ENCODE measurements at places on chromosomes 7 and 10.
A peak's percentile ranks its signal among the peaks of the same experiment; 100 is the strongest.

DNA sequence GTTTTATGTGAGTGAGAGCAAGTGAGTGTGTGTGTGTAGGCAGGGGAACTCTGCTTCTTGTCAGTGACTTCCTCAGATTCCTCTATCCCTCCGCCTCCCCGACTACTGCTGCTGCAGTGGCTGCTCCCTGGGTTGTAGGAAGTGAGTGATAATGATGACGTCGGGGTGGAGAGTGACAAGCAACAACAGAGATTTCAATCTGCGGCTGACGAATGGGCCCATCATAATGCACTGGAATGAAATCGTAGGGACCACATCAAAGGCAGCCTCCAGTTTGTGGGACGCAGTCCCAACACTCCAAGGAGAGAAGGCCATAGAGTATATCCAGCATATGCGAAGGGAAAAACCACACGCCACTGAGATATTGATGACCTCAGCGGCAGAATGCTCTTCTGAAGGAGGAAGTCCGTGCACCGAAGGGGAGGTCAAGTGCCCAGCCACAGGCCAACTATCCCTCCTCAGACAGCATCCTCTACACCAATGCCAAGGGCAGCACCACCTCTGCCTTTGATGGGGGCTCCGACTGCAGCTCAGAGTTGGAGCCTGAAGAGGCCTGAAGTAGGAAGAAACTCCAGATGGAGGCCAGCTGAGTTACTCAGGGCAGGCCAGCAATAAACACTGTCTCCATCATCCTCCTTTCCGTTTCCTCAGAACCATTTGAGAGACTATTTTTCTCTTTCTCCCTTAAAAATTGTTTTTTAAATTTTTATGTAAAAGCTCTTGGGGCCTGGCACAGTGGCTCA, 11.3 kb upstream of the STMP1 start:
- no peak for DNase-seq

DNA sequence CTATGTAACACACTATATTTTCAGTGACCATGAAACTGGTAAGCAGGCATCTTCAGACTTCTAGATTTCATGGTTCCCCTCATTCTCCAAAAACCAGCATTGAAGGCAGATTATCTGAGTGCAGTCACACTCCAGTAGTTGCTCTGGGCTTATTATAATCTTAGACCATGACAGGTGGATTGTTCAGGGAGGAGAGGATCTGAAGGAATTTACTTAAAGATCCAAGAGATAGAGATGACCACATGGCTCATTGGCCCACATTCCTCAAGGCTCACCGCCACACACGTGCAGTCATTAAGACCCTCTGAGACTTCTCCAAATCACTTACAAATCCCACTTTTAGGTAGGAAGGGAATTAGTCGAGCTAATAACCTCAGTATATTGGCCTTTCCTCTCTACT, 55.2 kb downstream of the GSAP start:
- no peak for DNase-seq

DNA sequence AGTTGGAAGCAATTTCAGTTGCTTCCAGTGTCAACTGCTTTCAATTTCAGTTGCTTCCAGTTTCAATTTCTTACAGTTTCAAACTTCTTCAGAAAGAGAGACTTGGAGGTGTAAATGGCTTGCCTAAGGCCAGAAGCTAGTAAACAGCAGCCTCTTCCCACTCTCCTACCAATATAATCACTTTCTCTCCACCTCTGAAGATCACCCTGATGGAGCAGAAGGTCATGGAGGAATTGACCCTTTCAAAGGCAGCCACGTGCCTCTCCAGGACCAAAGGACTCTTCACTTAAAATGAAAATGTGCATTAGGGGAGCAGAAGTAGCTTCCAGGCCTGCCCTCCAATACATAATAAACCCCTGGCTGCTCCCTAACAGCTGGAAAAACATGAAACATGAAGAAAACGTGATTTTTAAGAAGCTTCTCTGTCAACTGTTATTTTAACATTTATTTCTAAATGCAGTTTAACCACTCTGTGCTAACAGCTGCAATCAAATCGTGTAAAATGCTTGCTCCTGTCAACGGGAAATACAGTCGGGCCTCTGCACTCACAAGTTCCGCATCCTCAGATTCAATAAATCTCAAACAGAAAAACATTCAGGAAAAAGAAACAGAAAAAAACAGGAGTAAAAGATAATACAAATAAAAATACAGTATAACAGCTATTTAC, 1020.6 kb downstream of the XPNPEP1 start:
- no peak for DNase-seq

GRCh38 chr10:131682271-131682962, 218.4 kb upstream of the PPP2R2D start:
- DNase-seq = no peak

GRCh38 chr7:22346383-22347107, 10.4 kb downstream of the RAPGEF5 start:
- DNase-seq = no peak

DNA sequence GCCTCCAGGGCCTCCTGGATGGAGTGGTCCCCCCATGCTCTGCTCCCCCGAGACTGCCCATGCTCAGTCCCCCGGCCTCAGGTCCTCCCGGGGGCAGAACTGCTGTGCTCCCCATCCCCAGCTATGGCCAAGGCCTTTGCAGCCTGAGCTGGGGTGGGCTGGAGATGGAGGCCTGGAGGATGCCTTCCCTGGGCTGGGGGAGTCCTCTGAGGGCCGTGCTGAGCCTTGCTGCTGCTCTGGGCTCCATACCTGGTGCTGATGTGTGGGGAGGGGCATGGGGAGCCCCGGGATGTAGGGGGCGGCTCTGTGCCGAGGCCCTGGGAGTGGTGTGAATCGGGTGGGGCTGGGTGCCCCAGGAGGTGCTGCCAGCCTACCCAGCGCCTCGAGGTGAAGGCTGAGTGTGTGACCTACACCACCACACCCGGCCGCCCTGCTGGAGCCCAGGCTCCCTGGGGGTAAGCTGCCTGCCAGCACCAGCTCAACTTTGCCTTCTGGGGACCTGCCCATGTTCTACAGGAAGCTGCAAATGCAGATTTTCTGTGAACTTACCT, 109.5 kb downstream of the UNCX start:
- no peak for DNase-seq

- no peak for DNase-seq
Observed at GRCh38 chr10:98901441-98902110, 334.1 kb downstream of the HPSE2 start.

DNA sequence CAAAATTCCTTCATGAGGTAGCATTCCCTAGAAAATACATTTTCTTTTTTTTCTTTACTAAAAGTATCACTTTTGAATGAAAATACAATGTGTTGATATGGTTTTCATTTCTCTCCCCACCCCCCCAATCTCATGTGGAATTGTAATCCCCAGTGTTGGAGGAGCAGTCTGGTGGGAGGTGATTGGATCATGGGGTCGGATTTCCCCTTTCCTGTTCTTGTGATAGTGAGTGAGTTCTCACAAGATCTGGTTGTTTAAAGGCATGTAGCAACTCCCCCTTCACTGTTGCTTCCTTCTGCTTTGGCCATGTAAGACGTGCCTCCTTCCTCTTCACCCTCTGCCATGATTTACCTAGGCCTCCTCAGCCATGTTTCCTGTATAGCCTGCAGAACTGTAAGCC, 790.3 kb upstream of the KCND2 start:
- DNase-seq = no peak

DNA sequence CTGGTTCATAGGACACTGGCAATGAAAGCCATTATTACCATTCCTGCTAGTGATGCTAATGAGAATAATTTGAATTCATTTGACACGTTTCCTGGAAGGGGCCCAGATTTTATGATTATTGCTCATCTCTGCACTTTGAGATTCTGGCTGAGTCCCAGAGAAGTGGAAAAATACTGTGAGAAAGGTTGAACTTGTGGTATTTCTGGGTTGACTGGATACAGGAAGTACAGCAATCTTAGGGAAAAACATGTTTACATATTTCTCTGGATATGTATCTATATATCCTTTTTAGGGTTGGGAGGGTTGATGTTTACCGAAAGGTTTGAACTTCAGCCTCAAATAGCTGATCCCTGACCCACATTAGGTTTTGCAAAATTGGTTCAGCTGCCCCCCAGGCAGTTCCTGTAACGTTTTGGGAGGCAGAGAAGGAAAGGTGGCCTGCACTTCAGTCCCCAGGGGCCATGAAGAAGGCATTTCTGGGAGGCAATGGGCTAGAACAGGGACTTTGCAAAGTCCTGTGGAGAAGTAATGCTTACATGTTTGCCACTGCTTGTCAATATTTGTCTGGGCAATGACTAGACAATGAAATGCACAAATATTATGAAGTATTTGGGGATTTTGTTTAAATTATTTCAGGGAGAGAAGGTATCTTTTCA, 253.7 kb upstream of the PITRM1 start:
- DNase-seq = no peak

GRCh38 chr10:86331861-86332260, 34.7 kb downstream of the GRID1 start:
- no peak for DNase-seq

DNA sequence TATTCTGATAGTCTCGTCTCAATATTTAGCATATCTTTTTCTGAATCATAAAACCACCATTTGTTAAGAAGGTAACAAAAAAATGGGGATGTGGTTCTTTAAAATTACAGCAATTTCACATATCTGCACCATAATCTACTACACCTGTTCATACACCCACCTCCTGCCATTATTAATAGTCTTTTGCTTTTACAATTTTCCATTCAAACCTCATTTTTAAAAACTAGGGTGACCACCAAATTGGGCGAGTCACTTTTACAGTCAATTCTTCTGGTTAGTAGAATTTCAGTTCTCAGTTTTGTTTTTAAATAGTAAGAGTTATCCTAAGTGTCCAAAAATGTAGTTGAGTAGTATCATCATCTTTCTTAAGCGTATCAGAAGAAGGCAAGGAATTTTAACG, 48.4 kb upstream of the GSAP start:
- DNase-seq = no peak

- DNase-seq = peak; percentile 83
Observed at GRCh38 chr10:97914837-97915211, 65.2 kb downstream of the GOLGA7B start.

DNA sequence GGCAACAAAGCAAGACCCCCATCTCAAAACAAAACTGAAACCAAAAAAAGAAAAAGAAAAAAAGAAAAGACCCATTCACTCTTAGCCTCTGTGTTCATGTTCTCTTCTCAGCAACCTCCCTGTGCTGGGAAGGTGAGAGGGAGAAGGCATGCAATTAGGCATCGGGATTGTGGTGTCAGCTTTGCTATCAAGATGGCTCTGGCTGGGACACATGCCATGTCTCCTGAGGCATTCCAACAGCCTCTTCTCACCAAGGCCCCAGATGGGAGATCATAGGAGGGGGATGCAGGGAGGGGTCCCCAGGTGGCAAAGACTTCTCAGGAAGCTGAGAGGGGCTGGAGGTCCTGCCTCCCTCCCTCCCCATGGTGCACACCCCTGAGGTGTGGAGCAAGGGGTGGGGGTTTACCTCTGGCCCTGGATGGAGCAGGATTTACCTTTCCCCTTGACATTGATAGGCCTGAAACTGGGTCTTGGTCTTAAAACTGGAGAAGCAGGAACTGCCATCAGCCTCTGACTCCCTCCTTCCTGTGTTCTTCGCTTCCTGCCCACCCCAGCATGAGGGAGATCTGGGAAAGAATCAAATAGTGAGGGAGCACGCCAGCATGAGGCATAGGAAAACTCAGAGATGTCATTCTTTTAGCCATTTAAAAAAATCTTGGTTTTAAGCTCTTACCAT, 96.2 kb upstream of the DUSP5 start:
- no peak for DNase-seq

DNA sequence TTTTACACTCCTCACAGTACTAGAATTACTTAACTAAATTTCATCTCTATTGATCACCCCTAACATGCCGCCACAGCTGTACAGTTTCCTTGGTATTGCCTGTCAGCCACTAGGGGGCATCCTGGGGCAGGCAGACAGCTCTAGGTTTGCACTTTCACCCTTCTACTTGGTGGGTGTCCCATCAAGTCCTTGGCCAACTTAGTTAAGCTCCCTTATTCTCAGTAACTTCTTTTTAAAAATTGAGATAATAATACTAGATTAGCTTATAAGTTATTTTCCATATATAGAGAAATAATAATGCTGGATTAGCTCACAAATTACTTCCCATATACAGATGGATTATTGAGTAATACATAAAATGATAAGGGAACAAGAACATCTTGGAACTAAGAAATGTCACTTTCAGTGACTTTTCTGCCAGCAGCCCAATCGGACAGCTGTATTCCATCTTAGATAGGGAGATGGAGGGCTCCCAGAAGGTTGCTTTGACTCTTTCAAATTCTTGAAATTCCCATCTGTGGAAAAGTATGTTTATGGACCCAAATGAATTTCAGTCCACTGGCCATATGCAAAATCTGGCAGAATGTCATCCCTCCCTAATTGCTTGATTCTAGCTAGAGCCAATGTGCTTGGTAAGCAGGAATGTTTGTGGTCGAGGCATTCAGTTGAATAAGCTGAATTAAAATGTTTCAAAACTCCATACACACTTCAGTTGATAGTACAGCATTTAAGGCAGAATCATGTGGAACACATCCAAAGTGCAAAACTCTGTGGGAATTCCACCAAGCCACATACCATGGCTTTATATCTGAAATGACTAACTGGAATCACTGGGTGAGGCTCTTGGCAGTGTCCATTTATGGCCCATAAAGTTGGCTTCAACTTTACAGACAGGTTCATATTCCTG, 309.7 kb downstream of the CSTF2T start:
- peak; percentile 1 for DNase-seq

GRCh38 chr7:909358-910329, 33.3 kb downstream of the GET4 start:
- peak; percentile 32 for DNase-seq

GRCh38 chr7:45400680-45401079, 173.5 kb upstream of the ADCY1 start:
- no peak for DNase-seq

DNA sequence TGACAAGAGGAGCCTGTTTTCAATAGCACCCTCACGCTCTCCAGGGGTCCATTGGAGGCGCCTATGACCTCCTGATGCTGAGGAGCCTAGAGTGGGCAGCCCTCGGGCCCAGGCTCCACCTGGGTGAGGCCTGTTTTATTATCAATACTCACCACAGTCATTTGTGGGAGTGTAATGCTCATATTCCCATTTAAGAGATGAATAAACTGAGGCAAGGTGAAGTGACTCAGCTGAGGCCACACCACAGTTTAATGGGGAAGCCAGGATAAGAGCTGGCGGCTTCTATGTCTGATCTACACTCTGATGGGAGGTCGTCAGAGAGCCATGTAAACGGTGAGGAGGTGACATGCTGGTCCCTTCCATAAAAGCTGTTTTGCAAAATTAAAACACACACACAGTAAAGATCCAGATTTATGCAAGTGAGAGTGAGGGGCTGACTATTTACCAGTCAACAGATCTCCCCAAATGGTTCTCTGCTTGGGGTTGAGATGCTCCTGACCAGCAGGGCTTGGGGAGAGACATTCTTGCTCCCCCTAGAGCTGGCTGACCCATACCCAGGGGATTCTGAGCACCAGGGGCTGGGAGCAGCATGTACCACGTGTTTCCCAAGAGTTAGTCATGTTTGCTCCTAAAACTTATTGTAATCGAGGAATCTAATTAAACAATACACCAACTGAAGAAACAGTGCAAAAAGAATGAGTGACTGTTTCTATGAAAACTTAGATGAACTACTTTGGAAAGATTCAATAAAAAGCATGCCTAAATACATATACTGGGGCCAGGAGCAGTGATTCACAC, 81.0 kb upstream of the INSIG1 start:
- no peak for DNase-seq

GRCh38 chr10:11326241-11326640, 285.2 kb downstream of the USP6NL start:
- DNase-seq = no peak
